ENCODE measurements at places on chromosomes 3 and 15.

DNA sequence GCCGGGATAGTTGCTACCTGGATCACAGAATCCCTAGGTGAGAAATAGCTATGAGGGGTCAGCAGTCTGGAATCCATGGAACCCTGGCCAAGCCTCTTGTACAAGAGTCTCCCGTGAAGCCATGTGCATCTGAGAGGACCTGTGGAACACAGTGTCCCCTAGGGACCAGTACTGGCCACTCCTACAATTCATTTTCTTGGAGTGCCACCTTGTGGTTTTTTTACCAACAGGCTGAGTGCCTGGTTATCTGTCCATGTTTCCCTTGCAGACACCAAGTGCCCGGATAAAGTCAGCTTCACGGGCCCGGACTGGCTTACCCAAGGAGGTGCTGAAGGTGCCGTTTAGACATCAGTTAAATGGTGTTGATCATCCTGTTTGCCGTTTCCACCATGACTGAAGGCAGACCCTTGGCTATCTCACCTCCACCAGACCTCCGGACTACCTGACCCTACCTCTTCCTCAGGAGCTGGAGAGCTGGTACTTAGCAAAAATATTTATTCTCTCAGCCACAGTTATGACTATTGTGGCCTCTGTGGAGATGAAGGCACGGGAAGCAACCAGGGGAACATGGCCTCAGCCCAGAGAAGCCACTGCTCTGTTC lies 93.9 kb downstream of the RBPMS2 start:
- DNase-seq: no peak

DNA sequence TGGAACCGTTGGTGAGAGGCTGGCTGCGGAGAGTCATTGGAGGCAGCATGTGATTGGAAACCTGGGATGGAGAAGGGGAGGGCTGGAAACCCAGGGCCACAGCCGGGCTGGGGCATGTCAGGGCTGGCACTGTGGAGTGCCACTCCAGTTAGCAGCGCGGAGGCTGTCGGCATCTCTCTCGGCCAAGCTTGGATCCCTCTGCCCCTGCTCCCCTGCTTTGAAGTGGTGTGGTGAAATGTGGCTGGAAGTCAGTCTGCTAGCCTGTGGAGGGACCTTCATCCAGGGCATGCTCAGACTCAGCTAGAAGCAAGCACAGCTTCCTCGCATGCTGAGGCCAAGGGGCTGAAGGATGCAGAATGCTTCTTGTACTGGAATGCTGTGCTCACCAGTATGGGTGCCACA lies 13.5 kb downstream of the SLCO3A1 start:
- DNase-seq: no peak

DNA sequence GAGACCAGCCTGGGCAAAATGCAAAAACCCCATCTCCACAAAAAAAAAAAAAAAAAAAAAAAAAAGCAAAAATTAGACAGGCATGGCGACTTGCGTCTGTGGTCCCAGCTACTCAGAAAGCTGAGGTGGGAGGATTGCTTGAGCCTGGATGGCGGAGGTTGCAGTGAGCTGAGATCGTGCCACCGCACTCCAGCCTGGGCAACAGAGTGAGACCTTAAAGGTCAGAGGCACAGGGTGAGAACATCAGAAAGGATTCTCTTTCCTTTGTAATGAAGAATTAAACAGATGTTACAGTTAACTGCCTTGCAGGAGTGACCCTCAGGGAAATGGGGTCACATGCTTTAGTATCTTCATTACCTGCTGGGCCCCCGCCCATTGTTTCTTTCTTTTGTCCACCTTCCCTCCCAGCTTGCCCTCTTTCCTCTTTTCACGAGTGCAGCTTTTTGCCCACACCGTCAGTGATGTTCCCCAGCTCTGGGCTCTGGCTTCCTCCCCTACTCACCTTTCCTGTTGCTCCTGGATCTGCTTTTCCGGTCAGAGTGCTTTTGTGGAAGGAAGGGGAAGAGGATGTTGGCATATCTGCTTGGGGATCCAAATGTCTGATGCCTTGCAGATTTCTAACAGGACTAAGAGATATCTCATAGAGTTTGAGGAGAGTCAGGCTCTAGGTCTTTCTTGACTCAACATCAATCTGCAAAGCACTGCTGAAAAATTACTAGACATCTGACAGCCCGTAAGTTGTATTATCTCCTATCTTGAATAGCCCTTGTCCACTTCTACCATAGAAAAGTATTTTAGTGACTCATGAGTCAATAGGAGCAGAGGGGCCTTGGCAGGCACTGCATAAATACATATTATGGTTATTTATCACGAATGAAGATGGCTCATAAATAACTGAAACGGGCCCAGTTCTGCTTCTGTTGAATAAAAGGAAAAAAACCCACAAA lies 35.6 kb upstream of the NDUFB4 start:
- no peak for DNase-seq

GRCh38 chr3:195270079-195270816 lies 711 bp downstream of the XXYLT1 start:
- DNase-seq: no peak

DNA sequence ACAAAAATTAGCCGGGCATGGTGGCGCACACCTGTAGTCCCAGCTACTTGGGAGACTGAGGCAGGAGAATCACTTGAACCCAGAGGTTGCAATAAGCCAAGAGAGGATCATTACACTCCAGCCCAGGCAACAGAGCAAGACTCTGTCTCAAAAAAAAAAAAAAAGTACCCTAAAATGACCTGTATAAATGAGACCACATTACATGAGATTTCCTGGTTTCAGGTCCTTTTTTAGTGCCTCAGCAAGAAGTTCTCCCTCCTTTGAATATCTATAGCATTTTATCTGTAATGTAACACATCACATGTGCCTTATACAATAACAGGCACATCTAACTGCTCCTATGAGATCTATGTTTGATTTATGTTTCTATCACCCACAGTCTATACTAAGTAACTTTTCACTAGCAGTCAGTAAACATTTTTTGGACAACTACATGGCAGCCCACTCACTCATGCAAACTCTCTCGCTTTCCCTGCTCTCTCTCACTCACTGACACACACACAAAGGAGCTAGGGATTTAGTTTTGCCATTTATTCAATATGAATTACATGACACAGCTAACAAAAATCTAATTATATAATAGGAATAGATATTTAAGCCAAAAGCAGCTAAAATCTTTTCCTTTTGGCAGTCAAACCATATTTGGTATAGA lies 34.1 kb downstream of the ADAM10 start:
- no peak for DNase-seq

- no peak for DNase-seq
These were observed 17.1 kb downstream of the PAK2 start for GRCh38 chr3:196756732-196757131.

DNA sequence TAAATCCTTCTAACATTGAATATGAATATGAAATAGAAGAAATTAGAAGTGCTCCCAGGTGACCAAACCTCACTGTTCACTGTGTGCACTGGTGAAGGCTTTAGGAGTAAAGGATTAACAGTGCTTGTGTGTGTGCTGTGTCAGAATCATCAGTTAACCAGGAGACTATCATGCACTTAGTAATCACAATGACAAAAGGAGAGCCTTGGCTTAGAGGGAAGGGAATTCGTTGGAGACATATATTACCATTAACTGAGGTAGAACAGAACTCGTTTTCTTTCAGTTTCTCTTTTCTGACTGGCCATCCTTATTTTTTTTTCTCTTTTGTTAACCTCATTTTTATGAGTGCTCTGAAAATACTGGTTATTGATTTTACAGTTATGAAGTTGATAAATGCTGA lies 213.3 kb upstream of the GBE1 start:
- no peak for DNase-seq

DNA sequence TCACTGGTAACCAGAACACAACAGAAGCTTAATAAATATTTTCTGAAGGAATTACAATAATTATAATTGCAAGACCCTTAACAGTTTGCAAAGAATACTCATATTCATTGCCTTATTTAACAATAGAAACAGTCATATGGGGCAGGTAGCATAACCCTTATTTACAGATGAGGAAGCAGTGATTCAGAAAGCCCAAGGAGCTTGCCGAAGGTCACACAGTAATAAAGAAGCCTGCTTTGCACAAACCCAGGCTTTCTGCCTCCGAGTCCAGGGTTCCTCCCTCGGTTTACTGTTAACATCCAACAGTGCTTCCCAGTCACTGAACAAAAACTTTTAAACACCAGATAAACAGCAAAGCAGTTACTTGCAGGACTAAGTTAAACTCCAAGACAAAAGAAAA lies 35.3 kb downstream of the SRGAP3 start:
- no peak for DNase-seq

- no peak for DNase-seq
These were observed 5.1 kb downstream of the RBP1 start for GRCh38 chr3:139534455-139534812.

DNA sequence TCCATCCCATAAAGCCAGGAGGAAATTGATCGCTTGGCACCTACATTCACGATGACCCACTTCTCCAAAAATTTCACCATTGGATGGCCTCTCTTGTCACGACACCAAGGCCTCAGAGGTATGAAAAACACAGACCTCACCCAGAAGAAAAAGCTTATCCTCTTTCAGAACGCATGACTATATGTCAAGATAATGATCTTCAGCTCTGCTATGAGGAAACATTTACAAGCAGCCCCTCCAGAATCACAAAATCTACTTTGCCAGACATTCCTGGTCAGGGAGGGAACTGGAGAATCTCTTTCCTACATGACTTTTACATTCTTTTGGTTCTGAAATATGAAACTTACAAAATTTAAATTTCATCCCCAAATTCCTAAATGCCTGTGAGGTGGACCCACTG lies 122.7 kb downstream of the WNT5A start:
- DNase-seq: no peak

GRCh38 chr3:46660543-46661523 lies 32.6 kb downstream of the ALS2CL start:
- DNase-seq: no peak

DNA sequence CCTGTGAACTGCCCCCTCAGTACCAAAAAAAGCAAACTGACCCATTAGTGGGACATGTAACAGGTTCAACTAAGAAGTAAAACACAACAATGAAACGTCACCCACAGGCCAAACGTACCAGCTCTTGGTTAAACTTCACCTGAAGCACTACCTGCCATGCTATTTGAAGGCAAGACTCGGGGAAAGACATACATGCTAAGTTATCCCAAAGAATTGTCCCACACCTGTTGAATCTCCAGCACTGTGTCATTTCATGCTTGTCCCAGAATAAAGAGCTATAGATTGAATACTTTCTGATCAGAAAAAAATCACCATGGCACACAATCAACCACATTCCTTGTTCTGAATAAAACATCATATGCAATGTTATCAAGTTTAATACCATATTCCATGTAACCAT lies 195.4 kb upstream of the WNT5A start:
- no peak for DNase-seq

- no peak for DNase-seq
These were observed 291.9 kb upstream of the NR2F2 start for GRCh38 chr15:96038650-96039049.
